ENCODE measurements at places on chromosomes 13 and 19.

- no peak for DNase-seq
Measured at GRCh38 chr13:46489586-46490023, 63.4 kb upstream of the LRCH1 start.

DNA sequence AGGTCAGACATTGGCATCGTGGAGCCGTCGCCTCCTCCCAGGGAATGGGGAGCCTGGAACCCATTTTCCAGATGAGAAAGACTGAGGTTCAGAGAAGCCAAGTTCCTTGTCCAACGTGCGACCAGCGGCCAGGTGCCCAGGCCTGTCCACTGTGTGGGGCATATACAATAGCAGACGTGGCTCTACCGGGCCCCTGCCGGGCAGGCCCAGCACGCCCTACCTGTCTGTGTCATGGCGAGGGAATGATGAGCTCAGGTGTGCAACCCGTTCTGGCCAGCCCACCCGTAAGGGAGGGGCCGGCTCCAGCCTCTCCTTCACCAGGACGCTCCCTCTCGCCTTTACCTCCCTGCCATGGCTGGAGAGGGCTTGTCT is 837 bp downstream of the GNA15 start:
- no peak for DNase-seq

DNA sequence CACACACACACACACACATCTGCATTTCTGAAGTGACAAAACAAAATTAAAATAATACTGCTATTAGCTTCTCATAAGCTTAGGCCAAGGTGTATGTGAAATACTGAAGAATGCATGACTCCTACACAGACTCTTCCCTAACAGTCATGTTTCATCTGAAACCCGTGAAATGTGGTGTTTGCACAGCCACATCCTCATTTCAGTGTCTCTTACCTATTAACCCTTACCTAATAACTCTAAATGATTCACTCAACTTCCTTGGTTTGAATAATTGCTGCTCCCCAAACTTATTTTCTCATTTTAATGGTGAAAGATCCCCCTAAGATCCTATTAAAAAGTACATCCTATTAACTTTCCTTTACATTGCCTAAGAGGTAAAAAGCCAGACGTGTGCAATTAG is 117.6 kb downstream of the MIPEP start:
- no peak for DNase-seq

DNA sequence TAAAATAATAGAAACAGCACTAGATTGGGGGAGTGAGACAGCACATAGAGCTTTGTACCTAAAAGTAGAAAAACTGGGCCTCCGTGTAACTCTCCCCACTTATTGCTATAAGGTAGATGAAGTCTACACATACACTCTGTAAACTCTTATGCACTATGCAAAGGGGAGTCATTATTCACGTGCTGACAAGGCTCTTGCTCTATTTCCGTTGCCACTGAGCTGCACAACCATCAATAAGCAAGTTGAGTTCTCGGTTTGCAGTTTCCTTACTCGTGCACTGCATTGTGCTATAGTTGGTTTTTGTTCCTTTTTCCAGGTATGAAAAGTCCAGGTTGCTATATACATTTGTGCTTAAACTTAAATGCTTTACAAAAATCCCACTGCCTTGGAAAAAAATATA is 294.0 kb upstream of the DACH1 start:
- DNase-seq = no peak

- DNase-seq = no peak
Measured at GRCh38 chr19:29269641-29270040, 56.7 kb upstream of the UQCRFS1 start.

DNA sequence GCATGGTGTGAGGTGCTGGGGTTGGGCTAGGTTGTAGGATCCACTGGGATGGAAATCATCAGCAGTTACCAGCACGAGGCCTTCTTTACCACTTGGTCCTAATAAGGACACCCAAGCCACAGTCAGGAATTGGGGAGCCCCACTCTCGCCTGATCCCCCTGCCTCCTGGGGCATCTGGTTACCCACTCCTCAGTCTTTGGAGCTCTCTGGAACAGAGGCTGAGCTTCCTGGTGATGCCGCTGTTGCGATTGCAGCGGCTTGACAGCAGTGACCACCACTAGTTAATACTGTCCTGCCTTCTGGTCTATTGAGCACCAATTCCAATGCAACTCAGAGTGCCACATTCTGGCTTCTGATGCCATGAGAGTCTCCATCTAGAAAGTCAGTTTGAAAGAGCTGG is 13.5 kb downstream of the TMEM272 start:
- no peak for DNase-seq

DNA sequence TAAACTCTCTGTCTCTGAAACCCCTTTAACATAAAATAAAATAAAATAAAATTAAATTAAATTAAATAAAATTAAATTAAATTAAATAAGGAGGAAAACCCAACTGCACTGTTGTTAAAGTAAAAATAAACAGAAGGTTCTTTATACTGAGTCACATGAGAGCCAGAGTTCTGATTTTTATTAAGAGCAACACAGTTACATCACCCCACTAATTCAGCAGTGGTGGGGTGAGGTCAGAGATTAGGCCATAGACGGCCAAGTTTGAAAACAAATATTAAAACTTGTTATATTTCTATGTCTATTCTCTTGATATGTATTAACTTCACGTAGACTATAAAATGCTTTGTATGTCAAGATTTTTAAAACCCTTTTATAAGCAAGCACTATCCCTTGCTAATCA is 59.5 kb downstream of the MYCBP2 start:
- no peak for DNase-seq

GRCh38 chr19:38395381-38396114 is 7.1 kb downstream of the SPRED3 start:
- DNase-seq = no peak

DNA sequence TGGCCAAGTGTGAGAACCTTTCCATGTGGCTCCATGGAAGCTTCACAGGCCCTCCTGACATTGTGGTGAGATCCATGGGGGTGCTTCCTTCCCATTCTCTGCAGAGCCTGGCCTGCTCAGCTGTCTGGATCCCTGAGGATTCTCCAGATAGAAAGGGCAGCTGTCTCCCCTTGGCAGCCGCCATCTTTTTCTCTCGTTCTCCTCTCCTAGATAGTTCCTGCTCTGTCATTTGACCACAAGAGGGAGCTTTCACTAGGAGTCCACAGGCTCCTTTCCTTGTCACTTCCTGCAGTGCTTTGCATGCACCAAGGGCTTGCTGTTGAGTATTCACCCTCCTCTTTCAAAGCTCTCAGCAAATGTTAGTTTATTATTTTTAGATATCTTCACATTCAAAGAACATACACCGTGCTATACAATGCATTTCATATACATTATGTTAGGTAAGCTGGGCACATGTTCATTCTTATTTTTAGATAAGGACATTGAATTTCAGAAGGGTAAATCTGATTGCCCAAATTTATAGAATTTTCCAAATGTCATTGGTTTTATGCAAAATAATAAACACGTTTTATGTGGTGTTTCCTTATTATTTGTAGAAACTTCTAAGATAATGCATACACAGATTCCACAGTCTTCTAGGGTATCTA is 133.2 kb downstream of the FRY start:
- peak; percentile 73 for DNase-seq

DNA sequence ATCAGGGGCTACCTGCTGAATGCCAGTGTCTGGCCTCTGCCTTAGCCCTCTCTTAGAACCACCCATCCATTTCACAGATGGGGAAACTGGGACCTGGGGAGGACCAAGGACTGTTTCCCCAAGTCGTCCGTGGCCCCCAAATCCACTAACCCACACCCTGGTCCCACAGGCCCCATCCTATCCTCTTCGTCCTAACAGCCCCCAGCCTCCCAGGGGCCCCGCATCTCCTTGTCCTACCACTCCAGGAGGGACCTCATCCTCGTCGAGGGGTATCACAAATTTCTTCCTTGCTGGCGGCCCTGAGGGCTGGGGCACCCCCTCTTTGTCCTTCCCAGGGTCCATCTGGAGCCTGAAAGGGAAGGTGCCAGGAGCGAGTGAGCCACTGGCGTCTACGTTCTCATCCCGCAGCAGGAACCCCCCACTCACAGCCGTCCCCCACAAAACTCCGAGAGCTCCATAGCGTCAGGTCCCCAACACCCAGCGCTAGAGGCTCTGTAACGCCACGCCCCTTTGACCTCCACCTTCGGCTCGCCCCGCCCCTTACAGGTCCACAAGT is 606 bp downstream of the ERCC1 start:
- no peak for DNase-seq

DNA sequence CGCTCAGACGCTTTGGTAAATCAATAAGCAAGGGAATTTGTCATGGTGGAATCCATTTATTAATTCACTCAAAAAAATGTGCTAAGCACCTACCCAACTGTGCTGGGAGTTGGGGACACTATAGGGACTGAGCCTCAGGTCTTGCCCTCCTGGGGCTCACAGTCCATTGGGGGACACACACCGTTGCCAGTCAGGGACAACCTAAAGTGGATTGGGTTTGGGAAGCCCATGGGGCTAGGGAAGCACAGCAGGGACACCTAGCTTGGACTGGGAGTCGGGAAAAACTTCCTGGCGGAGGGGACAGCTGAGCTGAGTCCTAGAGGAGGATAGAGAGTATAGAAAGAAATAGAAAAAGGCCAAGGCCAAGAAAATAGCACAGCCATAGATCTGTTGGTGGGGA is 8.5 kb downstream of the FOSB start:
- peak; percentile 37 for DNase-seq

DNA sequence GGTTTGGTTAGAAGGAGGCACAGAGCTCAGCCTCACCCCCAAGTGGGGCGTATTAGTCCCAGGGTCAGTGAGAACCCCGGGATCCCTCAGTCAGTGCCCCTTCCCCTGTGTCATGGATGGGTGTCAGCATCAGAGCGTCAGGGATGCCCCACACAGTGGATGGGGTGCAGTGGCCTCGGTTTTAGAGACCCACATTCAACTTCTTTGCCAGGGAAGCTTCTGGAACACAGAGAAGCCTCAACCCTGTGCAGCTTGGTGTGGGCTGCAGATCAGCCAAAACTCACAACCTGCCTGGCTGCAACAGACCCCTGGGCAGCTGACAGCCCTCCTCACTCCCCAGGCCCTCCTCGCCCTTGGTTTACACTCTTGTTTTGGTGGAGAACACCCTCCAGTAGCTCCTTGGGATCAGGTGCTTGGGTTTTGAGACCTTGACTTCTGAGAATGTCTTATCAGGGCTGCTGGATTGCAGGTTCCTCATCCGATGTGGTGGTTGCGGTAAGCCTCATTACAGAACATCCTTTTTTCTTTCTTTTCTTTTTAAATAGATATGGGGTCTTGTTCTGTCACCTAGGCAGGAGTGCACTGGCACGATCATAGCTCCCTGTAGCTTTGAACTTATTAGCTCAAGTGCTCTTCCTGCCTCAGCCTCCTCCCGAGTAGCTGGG is 11.0 kb downstream of the ZNF333 start:
- no peak for DNase-seq

- DNase-seq = peak; percentile 42
Measured at GRCh38 chr13:73767191-73767741, 366.9 kb downstream of the KLF12 start.

GRCh38 chr19:55353803-55354697 is 469 bp downstream of the COX6B2 start:
- peak; percentile 74 for DNase-seq

- no peak for DNase-seq
Measured at GRCh38 chr13:111117289-111117688, 2.2 kb downstream of the ARHGEF7 start.

DNA sequence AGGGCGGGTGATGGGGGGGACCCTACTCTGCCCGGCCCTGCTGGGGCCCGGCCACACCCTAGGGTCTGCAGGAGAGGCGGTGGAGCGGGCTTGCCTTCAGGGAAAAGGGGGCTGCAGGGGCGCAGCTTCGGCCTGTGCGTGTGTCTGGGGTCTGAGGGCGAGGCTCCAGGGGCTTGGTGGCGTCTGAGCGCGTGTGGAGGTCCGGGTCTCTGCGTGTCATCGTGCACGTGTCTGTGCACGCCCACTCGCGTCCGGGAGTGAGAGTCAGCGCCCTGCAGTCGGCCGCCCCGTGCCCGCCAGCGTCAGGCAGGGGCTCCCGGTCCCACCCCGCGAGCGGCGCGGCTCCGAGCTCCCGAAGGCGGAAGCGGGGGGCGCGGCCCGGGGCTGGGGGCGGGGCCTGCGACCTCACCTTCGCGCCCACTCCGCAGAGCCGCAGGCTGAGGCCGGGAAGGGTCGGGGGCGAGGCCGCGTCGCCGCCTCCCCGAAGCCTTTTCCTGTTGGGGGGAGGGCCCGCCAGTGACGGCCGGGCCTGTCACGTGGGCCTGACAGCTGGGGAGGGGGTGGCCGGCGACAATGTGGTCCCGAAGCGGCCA is at the start of gene ARHGAP45:
Gene ARHGAP45 (plus strand): TSS at position 420 of the 593 bp plus-strand sequence. CDS start 239 bp downstream, outside the sequence.
- DNase-seq = no peak

DNA sequence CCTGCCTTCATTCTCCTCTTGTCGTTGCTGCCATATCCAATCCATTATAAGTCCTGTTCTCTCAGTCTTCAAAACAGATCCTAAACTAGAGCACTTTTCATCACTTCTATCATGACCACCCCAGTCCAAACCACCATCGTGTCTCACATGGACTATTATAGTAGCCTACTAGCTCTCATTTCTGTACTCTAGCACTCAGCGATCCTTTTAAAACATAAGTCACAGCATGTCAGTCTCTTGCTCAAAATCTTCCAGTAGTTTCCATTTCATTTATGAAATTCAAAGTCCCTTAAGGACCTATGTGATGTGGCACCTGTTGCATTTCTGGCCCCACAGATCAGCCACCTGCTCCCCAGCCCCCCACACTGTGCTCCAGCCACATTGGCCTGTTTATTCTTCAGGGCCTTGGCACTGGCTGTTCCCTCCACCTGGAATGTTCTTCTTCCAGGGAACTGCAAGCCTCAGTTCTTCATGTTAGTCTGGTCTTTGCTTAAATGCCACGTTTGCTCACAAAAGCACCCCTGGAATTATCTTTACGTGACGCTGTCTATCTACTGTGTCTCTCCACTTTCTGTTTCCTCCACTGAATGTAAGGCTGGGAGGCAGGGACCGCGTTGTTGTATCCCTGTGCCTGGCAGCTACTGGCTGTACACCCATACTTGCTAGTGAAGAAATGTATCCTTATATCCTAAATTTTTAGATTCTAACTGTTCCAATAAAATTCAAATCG is 64.3 kb downstream of the MBNL2 start:
- DNase-seq = no peak

- DNase-seq = no peak
Measured at GRCh38 chr19:30249911-30250310, 122.3 kb upstream of the ZNF536 start.

GRCh38 chr13:51479199-51479523 is 26.3 kb upstream of the INTS6 start:
- DNase-seq = no peak

DNA sequence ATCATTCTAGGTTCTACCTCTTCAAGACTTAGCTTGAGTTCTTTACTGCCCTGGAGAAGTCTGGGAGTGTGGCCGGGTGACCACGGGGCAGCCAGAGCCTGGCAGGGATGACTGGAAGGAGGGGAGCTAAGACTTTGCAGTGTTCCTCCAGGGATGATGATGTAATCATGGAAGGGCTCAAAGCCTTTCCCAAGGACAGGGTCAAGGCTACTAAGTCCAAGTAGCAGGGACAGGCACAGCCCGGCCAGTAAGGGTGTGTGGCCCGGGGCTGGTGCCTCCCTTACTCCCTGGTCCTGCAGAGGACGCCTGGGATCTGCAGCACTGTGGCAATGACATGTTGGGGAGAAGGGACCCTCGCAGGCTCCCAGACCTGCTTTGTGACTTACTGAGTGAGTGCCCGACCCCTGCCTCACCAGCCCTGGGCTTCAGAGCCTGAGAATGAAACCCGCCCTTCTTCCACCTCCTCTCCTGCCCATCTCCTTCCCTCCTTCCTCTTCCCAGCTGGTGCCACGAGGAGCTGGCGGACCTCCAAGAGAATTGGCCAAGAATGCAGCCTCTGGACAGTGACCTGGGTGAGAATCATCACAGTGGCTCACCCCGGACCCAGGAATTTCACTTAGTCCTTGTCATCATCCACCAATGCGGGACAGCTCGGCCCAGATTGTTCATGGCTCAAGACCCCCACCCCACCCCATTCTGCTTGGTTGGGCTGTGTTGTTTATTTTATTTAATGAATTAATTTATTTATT is 15.6 kb upstream of the FBXO17 start:
- DNase-seq = no peak
